Type B pancreatic cell (in vitro differentiated cells): ENCODE measurements at places on chromosomes 7 and 10.

DNA sequence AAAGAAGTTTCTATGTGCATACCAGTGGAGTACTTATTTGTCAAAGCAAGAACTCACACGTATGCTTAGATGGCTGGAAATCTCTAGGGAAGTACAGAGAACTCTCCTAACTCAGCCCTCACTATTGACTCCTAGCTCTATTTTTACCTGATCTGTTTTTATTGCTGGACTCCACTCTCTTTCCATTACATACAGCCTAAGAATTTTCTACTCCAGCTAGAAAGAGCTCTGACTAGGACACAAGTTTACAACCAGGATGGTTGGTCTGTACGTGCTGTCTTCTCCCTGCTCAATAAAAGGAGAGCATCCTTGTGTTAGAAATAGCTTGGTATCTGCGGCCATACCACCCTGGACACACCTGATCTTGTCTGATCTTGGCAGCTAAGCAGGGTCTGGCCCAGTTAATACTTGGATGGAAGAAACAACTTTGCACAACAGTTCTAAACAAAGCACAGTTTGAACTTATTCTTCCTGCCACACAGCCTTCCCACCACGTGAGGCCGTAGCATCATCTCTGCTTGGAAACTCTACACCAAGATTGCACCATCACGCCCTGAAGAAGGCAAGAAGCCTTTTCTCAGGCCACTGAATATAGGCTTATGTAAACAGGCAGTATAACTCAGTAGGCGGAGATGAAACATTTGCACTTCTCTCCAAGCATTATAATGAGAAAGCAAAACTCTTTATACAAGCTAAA is 50.7 kb downstream of the KCNMA1 start:
- no peak for DNase-seq

- no peak for DNase-seq
Observed at GRCh38 chr7:29005829-29006228, 47.7 kb upstream of the TRIL start.

DNA sequence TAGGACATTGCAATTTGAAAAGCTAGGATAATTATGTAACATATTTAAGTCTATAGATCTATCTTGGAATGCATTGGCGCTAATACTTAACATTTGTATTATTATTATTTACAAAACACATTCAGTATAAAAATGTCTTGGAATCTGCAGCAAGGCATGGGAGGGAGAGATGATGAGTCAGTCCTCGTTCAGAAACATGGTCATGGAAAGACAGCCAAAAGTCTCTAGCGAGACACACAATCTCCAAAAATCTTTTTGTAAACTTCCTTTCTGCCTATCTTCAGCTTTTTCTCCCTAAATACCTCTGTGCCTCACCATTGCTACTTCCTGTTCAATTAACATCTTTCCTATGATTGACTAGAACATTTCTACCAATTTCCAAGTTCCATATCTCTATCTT is 188.4 kb upstream of the CACNA2D1 start:
- no peak for DNase-seq

GRCh38 chr10:102139281-102140110 is 6.7 kb downstream of the PPRC1 start:
- no peak for DNase-seq

GRCh38 chr7:149559711-149560110 is 62.1 kb upstream of the ZNF746 start:
- no peak for DNase-seq

GRCh38 chr10:88064608-88065382 is 201.4 kb downstream of the PTEN start:
- no peak for DNase-seq

DNA sequence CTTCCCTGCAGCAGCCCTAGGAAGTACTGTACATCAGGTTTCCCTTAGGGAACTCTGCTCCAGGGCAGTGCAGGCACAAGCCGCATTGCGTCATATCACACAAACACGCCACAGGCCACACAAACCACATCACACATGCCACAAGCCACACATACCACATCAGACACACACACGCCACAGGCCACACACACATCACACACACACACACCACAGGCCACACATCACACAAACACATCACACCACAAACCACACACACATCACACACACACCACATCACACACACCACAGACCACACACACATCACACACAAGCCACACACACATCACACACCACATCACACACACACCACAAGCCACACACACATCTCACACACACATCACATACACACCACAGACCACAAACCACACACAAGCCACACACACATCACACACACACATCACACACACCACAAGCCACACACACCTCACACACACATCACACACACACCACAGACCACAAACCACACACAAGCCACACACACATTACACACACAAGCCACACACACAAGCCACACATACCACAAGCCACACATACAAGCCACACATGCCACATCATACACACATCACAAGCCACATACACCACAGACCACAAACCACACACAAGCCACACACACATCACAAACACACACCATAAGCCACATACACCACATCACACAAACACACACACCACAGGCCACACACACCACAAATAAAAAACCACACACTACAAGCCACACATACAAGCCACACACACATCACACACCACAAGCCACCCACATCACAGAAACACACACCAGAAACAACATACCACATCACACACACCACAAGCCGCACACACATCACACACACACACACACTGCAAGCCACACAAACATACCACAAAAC is 53.4 kb downstream of the TMEM209 start:
- DNase-seq: peak; percentile 20

GRCh38 chr10:119505588-119506315 is 36.8 kb downstream of the RGS10 start:
- no peak for DNase-seq

GRCh38 chr10:46226900-46227558 is 59.8 kb upstream of the ANTXRL start:
- peak; percentile 60 for DNase-seq

- no peak for DNase-seq
Observed at GRCh38 chr7:72343991-72344390, 68.1 kb downstream of the CALN1 start.

- DNase-seq: no peak
Observed at GRCh38 chr7:30225863-30226613, 58.4 kb upstream of the ZNRF2 start.

DNA sequence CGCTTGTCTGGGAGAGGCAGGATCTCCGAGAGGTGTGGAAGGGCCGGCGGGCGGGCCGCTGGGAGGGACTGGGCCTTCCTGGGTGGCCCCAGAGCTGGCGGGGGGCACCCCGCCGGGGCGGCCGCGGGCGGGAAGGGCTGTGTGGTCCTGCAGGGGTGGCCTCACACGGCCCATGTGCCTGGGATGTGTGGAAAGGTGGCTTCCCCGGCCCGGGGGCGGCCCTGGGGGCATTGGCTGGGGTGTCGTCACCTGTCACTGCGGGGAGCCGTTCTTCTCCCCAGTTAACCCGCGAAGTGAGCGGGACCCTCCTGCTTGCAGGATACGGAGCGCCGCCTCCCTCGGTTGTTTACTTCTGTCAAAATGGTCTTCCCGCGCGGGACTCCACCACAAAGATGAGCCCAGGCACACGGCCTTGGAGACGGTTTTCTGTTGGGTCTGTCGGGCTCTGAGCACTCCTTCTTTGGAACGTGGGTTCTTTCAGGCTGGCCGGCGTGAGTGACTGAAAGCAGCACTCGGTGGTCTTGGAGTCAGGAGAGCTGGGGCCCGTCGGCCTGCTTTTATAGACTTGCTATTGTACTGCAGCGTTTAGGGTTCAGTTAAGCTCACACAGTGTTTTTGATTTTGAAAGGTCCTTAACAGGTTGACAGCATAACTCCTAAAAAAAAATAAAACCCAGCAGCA is 700 bp downstream of the SMC3 start:
- DNase-seq: peak; percentile 79

DNA sequence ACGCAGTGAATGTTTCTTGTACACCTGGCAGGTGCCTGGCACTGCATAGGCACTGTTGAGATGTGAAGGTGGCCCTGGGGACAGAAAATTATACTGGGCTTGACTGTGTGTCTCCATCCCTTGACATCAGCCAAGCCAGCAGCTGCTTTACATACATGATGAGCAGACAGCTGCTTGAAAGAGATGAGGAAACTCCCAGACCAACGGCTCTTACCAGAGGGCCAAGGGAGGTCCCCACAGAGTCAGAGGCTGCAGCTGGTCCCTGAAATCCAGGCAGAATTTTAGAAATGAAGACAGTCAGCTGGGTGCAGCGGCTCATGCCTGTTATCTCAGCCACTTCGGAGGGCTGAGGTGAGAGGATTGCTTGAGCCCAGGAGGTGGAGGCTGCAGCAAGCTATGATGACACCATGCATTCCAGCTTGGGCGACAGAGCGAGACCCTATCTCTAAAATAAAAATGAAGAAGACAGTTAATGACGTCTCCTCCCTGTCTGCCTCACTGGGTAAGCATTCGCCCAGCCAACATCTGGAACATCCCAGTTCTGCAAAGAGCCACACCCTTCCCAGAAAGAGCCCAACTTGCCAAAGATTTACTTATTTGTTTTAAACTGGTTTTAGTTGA is 17.6 kb downstream of the LIMK1 start:
- DNase-seq: no peak

DNA sequence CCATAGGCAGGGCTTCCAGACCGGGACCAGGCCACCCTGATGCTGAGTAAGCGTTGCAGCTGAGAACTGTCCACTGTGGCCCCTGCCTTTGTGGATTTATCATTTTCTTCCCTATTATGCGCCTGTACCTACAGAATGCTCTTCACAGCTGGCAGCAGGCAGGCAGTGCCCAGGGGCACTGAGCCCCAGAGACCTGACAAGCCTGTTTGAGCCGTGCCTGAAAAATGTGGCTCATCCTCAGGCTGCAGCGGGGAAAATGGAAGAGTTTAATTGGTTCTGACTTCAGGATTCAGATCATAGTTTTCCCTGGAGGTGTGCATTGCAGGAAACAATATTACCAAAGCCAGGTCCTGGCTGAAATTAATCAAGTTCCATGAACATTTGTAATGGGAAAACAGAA is 200.2 kb downstream of the ZNF438 start:
- no peak for DNase-seq

DNA sequence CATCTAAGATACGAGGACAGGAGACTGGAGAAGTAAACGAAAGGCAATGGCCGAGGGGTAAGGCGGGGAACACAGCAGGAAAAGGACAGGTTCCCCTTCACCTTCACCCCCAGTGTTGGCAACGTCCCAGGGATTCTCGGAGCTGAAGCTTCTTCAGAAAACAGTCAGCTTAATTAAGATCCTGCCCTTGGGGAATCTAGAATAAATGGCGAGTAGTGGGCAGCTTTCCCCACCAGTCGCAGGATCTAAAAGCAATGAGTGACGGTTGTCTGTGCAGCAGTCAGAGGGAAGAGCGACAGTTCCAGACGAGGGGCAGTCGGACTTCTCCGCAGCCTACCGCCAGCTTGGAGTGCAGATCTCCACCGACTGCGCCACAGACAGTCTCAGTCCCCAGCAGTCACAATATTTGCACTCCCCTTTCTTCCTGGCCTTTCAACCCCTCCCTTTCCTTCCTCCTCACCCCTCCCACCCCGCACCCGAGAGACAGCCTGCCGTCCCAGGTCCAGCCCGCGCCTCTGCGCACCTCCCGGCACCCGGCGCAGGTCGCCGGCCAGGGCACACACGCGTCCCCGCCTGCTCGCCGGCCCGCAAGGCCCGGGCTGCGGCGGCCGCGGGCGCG is 10.9 kb upstream of the SP8 start:
- DNase-seq: no peak

DNA sequence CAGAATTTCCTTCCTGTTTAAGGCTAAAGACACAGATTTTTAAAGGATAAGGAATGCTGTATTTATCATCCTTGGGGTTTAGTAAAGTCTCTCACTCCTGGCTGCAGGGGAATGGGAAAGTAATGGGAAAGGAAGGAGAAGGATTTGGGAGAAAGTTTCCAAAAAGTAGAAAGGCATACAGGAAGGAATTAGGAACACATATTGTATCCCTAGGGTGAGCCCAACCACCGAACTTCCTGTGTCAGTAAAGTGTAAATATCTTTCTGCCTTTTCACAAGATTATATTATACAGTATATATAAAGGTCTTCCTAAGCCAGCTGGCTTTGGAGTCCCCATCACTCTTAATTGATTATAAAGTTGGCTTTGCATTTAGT is 12.0 kb upstream of the UBE2D1 start:
- DNase-seq: no peak

GRCh38 chr10:33831591-33831990 is 497.1 kb upstream of the NRP1 start:
- no peak for DNase-seq

GRCh38 chr7:302054-302992 is 12.4 kb downstream of the FOXL3 start:
- DNase-seq: no peak

DNA sequence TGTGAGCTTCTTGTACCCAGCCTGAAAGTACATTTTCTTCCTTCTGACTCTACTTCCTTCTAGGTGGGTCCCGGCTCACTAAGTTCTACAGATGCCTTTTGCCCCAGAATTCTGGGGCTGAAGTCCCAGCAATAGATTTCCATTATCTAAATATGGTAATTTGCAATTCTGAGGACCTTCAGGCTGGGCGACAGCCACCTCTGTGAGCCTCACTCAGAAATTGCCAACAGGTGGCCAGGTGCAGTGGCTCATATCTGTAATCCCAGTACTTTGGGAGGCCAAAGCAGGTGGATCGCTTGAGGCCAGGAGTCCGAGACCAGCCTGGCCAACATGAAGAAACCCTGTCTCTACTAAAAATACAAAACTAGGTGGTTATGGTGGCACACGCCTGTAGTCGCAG is 23.7 kb downstream of the CREM start:
- DNase-seq: no peak

- DNase-seq: no peak
Observed at GRCh38 chr10:89307269-89307577, 5.4 kb downstream of the IFIT2 start.

- no peak for DNase-seq
Observed at GRCh38 chr7:23607130-23607529, 9.9 kb downstream of the CCDC126 start.

DNA sequence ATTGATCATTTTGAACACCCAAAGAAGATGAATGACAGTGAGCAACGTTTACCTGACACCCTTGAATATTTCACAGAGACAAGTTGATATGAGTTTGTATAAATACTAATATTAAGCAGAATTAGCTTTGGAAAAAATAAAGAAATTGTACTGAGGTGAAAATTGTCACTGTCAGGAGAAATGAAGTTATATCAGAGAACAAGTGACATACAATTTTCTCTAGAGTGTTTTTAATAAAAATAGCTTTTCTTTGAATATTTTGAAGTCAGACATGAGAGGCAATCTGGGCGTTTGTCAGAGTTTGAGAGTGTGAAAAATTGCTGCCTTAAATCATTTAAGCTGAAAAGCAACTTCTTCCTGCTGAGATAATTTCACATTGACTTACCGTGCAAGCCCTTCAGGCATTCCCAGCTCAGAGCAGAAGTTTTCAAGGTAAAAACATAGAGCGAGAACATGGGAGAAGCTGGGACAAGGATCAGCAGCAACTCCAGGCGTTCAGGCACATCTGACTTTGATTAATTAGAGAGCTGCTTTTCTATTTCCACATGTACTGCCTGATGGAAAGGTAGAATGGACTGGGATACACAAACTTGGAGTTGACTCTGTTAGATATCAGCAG is 535.9 kb downstream of the TFEC start:
- no peak for DNase-seq
